ENCODE measurements at places on chromosomes 7 and 10.

DNA sequence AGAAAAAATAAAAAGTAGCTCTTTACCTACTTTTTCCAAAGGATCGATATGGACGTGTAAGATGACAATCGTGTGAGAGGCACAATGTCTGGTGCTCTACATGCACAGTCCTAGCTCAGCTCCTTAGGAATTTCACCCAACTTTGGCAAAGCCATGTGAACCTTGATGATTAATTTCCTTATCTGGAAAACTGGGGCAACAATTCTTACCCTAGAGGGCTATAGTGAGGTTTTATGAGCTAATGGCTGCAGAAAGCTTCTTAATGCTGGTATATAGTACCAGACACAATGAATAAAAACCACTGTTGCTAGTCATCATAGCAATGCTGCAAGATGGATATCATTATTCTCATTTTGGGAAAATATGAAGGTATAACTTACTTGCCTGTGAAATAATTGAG is 202.7 kb downstream of the PARD3 start:
- no peak for DNase-seq
- peaks cover 6% of the 10 kb centered on the region for H3K4me1 ChIP-seq
- no peak overlapping the region for H3K4me3 ChIP-seq

- no peak overlapping the region for H3K27ac ChIP-seq
- no peaks in the 10 kb centered on the region for H3K27me3 ChIP-seq
- H3K4me1 ChIP-seq, result no peaks in the 10 kb centered on the region
- H3K4me3 ChIP-seq, result no peak overlapping the region
- DNase-seq, result no peak
Measured at GRCh38 chr7:80026766-80027165, 107.9 kb upstream of the GNAI1 start.

- H3K4me3 ChIP-seq, result no peak overlapping the region
- no peak for DNase-seq
- no peak overlapping the region for H3K27ac ChIP-seq
- H3K36me3 ChIP-seq, result no peaks in the 10 kb centered on the region
- no peaks in the 10 kb centered on the region for H3K27me3 ChIP-seq
- no peaks in the 10 kb centered on the region for H3K4me1 ChIP-seq
Measured at GRCh38 chr7:159195946-159196345, 51.3 kb upstream of the VIPR2 start.

DNA sequence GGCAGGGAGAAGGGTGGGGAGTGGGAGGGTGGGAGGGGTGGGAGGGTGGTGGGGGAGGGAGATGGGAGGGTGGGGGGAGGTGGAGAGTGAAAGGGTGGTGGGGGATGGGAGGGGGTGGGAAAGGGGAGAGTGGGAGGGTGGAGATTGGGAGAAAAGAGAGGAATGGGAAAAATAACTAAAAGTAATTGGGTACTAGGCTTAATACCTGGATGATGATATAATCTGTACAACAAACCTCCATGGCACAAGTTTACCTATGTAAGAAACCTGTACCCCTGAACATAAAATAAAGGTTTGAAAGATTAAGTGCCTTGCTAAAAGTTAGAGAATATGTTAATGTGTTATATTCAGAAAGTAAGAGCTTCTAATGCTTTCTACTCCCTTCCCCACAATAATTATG is 564.9 kb downstream of the CNTNAP2 start:
- H3K4me1 ChIP-seq, result no peaks in the 10 kb centered on the region
- no peak for DNase-seq
- H3K36me3 ChIP-seq, result no peaks in the 10 kb centered on the region
- H3K4me3 ChIP-seq, result no peak overlapping the region

DNA sequence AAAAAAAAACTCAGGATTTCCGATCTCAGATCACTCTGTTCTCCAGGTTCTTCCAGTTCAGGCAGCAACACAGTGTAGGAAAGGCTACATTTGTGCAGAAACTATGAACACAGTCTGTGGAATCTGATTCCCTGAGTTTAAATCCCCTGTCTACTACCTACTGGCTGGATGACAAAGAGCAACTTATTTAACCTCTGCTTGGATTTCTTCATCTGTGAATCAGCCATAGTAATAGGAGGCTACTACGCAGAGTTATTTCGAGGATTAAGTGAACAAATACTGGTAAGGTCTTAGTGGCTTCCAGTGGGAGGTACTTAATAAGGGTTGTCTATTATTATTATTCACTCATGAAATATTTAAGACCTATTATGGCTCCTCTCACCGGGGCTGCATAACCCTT is 44.3 kb upstream of the PDCD4 start:
- no peak overlapping the region for H3K4me3 ChIP-seq
- H3K4me1 ChIP-seq, result no peaks in the 10 kb centered on the region
- DNase-seq, result no peak
- peak overlapping the region; percentile 52 for H3K27ac ChIP-seq

DNA sequence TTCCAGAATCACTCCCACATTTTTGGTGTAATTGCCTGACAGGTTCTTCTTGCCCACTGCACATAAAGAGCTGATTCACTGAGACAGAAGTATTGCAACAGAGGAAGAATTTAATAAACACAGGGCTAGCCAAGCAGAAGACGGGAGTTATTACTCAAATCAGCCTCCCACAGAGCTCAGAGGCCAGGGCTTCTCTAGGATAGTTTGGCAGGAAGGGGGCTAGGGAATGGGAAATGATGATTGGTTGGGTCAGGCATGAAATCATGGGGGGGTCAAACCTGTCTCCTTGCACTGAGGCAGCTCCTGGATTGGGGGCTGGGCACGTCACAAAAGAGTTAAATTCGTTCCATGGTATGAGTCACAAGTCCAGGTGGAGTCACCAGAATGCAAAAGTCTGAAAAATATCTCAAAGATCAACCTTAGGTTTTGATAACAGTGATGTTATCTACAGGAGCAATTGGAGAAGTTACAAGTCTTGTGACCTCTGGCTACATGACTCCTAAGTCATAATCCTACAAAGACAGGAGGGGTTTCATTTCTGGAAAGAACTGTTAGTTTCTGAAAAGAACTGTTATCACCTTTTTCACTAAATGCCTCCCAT is 30.2 kb upstream of the ERCC6 start:
- H3K4me1 ChIP-seq, result no peaks in the 10 kb centered on the region
- H3K4me3 ChIP-seq, result no peak overlapping the region
- no peaks in the 10 kb centered on the region for H3K27me3 ChIP-seq
- DNase-seq, result no peak
- no peak overlapping the region for H3K27ac ChIP-seq

- no peak overlapping the region for H3K4me3 ChIP-seq
- DNase-seq, result no peak
- H3K36me3 ChIP-seq, result no peaks in the 10 kb centered on the region
- no peak overlapping the region for H3K27ac ChIP-seq
Measured at GRCh38 chr10:88491314-88491713, 91.8 kb downstream of the RNLS start.

DNA sequence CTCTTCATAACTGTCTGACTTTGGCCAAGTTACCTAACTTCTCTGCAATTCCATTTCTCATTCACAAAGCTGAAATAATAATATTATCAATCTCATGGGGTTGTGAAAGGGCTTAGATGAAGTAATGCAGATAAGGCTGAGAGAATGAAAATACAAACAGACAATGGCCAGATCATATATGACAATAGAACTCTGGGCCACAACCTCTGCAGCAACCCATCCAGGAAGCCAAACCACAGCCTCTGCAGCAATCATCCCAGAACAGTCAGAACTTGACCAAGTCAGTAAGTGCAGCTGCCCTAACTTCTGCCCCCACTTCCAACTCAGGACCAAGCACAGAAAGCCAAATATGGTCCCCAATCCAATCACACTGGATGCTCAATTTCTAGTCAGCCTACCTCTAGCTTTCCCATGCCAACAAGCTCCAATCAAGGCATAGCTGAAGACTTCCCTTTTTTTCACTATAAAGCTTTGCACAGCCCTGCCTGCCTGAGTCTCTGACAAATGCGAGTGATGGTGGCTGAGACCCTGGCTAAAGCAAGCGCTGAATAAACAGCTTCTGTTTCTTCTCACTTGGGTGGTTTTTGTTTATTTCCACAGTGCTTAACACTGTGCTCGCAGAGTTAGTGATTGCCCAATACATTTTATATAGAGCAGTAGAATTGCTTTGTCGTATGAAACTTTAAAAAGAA is 34.8 kb upstream of the TNPO3 start:
- no peaks in the 10 kb centered on the region for H3K36me3 ChIP-seq
- H3K4me3 ChIP-seq, result no peak overlapping the region
- no peak for DNase-seq
- peaks cover 12% of the 10 kb centered on the region for H3K27me3 ChIP-seq
- H3K4me1 ChIP-seq, result no peaks in the 10 kb centered on the region
- H3K27ac ChIP-seq, result no peak overlapping the region

- no peaks in the 10 kb centered on the region for H3K4me1 ChIP-seq
- H3K27ac ChIP-seq, result no peak overlapping the region
- DNase-seq, result no peak
- no peaks in the 10 kb centered on the region for H3K27me3 ChIP-seq
- no peak overlapping the region for H3K4me3 ChIP-seq
Measured at GRCh38 chr10:106957823-106958588, 206.5 kb downstream of the SORCS1 start.

DNA sequence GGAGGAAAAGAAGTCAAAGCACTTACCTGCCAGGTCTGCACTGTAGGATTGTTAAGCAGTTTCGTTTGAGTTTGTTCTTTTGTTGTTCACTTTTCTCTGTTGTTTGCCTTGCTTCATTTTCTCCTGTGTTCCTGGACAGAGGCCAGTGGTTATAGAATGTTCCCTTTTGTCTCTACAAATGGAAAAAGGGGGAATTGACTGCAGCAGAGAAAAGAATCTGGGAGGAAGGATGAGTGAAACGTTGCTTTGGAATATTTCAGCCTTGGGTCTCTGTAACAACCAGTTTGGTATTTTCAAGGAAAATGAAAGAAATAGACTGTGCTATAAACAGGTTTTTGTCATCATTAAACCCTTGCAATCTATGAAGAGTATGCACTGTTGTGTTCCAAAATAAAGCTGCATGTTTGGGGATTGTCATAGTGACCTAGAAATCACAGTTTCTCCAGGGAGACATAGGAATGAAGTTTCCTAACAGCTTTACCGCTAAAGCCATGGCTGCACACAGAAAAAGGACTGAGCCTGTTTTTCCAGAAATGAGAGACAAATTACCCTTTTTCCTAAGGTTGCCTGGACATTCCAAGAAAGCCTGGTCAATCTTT is 60.8 kb upstream of the HABP2 start:
- peaks cover 58% of the 10 kb centered on the region for H3K4me1 ChIP-seq
- DNase-seq, result no peak
- peak overlapping the region; percentile 72 for H3K27ac ChIP-seq
- H3K4me3 ChIP-seq, result peak overlapping the region; percentile 32
- no peaks in the 10 kb centered on the region for H3K36me3 ChIP-seq

DNA sequence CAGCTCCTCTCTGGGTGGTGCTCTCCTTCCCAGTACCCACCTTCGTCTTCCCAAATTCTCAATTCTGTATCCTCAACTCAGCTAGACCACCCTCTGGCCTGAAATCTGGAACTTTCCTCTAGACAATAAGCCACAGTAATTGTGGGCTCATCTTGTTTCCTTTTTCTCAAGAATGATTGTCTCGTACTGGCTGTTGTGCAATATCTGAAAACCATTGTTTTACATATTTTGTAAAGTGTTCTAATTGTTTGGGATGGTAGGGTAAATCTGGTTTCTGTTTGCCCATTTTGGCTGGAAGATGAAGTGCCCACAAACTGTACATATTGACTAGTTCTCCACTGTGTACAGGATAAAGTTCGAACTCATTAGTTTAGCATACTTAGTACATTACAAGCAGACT is 11.3 kb upstream of the NOBOX start:
- no peak for DNase-seq
- no peaks in the 10 kb centered on the region for H3K36me3 ChIP-seq

DNA sequence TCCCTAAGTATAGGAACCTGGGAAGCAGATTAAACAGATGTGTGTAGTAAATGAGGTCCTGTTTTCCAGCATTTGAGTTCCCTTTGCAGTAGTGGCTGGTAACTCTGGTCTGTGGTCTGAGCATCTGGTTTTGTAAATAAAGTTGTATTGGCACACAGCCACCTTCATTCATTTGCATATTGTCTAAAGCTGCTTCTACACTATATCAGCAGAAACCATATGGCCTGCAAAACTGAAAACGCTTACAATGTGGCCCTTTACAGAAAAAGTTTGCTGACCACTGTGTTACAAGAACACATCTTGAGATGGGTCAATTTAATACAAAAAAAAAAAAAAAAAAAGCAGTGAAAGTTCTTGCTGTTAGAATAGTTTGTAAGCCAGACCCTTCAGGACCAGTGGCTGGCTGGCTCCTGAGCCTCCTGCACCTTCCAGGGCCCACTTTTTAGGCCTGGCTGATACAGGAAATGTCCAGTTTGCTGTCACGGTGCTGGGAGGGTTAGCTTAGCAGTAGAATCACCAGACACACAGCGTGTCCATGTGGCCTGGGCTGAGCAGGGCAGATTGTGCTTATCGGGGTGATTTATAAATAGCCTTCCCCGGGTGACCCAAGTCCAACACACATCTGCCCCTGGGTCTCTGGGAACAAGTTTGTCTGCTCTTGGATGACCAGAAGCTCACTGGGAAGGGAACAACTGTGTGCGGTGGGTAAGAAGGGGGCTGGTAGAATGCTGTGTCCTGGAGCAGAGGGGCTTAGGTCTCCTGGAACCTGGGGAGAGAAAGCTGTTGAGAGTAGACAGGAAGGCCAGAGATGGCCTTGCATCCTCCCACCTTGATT is 1.4 kb downstream of the C10orf71 start:
- H3K4me1 ChIP-seq, result peaks cover 28% of the 10 kb centered on the region
- no peak overlapping the region for H3K27ac ChIP-seq
- H3K4me3 ChIP-seq, result no peak overlapping the region
- H3K36me3 ChIP-seq, result no peaks in the 10 kb centered on the region

DNA sequence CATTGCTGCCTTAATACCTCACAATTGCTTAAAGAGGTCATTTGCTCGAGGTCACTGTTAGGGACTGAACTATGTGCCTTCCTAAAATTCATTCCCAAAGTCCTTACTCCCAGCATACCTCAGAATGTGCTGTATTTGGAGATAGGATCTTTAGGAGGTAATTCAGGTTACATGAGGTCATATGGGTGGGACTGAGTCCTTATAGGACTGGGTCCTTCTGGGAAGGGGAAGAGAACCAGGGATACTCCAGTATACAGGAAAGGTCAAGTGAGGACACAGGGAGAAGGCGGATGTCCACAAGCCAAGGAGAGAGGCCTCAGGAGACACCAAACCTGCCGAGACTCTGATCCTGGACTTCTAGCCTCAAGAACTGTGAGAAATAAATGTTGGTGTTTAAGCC is 253.3 kb downstream of the PRPF18 start:
- no peaks in the 10 kb centered on the region for H3K27me3 ChIP-seq
- DNase-seq, result no peak
- H3K4me1 ChIP-seq, result peaks cover 36% of the 10 kb centered on the region
- H3K27ac ChIP-seq, result peak overlapping the region; percentile 70
- no peaks in the 10 kb centered on the region for H3K36me3 ChIP-seq

- H3K4me3 ChIP-seq, result no peak overlapping the region
- H3K27ac ChIP-seq, result no peak overlapping the region
- H3K4me1 ChIP-seq, result peaks cover 21% of the 10 kb centered on the region
- H3K27me3 ChIP-seq, result no peaks in the 10 kb centered on the region
- DNase-seq, result peak; percentile 90
Measured at GRCh38 chr10:79127151-79127961, 58.6 kb downstream of the ZMIZ1 start.
